ENCODE measurements at places on chromosomes 11 and 22.

GRCh38 chr11:74306435-74307175 lies 4.8 kb downstream of the P4HA3 start:
- DNase-seq: no peak

DNA sequence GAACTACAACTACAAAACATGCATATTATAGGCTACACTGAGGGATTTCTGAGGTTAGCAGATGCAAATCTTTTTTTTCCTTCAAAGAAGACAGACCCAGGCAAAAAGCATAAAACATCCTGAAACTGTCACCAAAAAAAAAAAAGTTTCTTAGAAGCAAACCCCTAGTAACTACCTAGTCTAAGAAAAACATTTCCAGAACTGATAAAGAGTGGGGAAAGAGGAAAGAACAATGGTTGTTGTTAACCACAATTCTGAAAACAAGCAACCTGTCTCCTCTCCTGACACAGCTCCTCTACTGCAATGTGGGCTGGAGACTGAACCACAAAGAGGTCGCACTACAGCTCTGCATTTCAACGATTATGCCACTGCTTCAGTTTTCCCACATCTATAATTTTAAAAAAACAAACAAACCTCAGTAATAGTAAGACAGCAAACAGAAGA lies 15.0 kb downstream of the DENND5A start:
- no peak for DNase-seq

GRCh38 chr11:7573558-7574296 lies 59.9 kb downstream of the PPFIBP2 start:
- DNase-seq: no peak

- DNase-seq: no peak
These were observed 1.7 kb downstream of the TTLL8 start for GRCh38 chr22:50056214-50056972.

- DNase-seq: no peak
These were observed 91.0 kb downstream of the FEZ1 start for GRCh38 chr11:125404811-125405790.

DNA sequence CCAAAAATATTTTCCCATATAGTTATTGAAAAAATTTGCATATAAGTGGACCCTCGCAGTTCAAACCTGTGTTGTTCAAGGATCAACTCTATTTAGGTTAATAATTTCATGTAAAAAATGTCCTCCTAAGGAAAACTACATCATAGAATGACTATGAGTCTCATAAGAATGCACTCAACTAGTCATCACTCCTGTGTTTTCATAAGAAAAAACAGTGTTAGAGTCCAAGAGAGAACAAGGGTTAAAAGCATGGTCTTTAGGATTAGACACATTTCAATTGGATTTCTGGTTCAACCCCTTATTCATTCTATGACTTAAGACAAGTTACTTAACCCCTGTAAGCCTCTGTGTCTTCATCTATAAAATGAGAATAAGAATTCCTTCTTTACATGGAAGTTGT lies 5.1 kb downstream of the PARVA start:
- DNase-seq: no peak

DNA sequence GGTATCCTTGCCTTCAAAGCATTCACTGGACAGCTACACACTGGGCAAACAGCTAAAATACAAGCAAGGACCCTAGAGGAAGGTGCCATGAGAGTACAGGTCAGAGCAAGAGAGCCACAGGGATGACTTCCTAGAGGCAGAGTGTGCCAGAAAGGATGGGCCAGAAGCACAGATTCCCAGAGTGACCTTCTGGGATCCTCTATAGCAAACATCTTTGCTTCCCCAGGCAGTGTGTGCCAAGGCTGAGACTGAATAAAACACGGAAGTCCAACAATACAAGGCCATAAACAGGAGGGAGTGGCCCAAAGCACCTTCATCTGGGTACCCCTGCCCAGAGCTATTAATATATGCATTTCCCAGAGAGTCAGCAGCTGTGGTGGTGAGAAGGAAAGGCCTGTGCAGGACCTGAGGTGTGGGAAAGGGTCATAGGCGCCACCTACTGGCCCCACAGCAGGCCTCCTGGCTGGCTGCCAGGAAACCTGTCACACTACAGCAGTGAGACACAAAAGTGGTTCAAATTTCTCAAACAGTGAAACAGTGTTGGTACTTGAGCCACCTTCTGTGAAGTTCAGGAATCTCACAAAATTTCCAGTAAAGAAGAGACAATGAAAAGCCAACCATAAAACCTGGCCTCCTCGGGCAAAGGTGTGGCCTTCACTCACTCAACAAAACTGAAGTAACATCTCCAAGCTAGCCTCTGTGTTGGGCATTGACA lies 20.3 kb downstream of the CLPB start:
- peak; percentile 63 for DNase-seq

DNA sequence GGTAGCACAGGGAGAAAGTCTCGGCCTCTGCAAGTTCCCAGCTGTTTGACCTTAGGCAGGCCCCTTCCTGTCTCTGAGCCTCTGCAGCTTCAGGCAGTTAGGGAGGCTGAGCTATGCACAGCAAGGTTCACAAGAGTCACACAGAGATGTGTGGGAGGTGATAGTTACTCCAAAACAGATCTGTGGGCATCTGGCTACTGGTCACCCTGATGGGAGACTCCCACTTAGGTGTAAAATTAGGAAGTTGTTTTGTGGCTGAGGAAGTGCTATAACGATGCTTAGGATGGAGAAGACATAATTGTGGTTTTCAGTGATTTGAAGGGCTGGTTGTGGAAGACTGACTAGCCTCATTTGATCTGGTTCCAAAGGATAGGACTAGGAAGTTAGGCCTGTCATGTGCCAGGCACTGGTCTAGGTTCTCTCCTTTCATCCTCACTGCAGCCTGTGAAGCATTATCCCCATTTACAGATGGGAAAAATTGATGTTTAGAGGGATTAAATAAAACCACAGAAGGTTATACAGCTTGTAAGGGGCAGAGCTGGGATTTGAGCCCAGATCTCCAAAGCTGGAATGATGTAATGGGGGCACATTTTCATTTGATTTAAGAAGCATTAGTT lies 13.5 kb downstream of the ACO2 start:
- DNase-seq: peak; percentile 35

Measured in RCC 7860 (cell line).